Tongue (tissue), 3 donors: ENCODE measurements at places on chromosomes 7 and 10. TPM values are rescaled to one million over a fixed set of nuclear protein-coding genes. Genes with fewer than 3 reads are reported as not detected.

BTBD16 gene
- total RNA-seq = 0.41 TPM

COL1A2 gene
- 4,115 TPM for total RNA-seq

GRCh38 chr7:47622946-47623640 is 41.2 kb upstream of the TNS3 start:
- DNase-seq = peak; percentile 97

DNA sequence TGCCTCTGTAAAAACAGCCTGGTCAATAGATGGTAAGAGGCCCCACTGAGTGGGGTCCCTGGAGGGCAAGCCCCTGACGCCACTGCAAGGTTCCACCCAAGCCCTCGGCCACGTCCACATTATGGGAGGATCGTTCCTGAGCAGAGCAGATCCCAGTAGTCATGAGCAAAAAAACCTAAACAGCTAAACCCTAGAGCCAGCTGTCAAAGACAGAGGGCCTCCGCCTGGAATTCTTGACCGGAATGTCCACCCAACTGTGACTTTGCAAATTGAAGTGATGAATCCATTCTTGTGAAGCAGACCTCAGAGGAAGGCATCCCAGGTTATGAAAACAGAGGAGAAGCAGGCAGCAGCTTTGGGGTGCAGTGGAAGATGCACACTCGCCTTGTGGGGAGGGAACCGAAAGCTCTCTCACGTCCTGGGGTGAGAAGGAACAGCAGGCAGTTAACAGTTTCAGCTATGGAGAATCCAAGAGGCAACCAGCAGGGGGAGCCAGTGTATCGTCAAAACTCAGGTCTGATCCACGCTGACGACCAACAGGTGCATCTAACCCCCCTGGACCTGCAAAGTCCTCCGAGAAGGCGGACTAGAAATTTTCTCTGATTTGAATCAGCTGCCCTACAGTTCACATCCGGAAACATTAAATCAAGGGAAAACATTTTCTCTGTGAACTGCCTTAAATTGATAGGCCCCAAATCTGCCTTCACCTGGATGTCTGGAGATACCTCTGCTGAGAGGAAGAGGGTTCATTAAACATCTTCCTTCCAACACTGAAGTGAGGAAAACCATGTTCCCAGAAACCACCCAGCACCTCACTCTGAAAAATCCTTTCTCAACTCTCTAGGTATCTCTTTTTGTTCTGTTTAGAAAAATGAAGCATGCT is 139.1 kb upstream of the PFKP start:
- DNase-seq = peak; percentile 79
